Left lobe of liver (tissue), 2 donors: ENCODE measurements at places on chromosomes 4 and X.

- DNase-seq: no peak
Observed at GRCh38 chrX:68872171-68872570, 43.4 kb downstream of the EFNB1 start.

DNA sequence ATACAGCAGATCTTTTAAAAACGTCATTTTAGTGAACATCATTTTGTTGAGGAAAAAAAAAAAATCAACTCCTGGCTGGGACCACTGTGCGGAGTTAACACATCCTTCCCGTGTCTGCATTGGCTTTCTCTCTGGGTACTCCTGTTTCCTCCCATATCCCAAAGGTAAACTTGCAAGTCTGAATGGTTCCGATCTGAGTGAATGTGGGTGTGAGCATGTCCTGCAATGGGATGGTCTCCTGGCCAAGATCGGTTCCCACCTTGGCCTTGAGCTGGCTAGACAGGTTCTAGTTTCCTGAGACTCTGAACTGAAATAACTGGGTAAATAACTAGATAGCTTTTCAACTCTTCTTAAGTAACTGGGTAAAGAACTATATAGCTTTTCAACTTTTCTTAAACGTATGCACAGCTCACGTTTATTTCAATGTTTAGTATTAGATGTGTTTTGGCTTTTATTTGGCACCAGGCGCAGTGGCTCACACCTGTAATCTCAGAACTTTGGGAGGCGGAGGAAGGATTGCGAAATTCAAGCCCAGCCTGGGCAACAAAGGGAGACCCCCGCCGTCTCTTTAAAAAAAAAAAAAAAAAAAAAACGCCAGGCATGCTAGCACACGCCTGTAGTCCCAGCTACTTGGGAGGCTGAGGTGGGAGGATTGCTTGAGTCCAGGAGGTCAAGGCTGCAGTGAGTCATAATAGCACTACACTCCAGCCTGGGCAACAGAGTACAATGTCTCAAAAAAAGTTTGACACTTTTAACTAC lies 14.0 kb downstream of the RBMX start:
- DNase-seq: no peak

DNA sequence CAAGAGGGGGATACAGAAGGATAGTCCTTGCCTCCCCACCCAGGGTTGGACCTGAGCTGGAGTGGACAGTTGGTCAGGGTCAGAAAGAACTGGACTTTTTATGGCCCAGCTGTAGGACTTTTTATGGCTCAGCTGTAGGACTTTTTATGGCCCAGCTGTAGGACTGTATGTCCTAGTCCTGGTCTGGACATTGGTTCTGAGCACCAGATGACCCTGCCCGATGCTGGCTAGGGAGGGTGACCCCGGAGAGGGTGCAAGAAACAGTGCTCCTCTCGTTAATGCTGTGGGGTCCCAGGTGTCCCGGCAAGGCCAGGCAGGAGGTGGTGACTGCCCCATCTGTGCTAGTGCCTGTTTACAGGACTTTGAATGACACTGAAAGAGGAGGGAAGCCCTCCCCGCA lies 2.0 kb upstream of the LETM1 start:
- DNase-seq: no peak

DNA sequence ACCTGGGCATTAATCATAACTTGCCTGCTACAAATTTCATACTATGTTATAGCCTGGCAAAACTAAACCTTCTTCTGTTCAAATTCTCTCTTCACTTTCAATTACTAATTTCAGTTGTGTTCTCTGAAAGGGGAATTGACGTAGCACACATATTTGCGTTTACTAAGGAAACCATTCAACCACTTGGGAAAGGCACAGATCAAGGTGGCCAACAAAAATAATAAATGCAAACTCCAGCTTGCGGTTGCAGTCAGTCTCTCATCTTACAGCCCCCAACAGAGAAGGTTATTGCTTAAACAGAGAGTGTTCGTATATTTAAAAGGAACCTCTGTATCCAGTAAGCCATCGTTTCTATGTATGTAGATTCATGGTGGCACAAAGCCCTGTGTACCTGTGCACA lies 4.0 kb downstream of the SRPX start:
- DNase-seq: no peak

DNA sequence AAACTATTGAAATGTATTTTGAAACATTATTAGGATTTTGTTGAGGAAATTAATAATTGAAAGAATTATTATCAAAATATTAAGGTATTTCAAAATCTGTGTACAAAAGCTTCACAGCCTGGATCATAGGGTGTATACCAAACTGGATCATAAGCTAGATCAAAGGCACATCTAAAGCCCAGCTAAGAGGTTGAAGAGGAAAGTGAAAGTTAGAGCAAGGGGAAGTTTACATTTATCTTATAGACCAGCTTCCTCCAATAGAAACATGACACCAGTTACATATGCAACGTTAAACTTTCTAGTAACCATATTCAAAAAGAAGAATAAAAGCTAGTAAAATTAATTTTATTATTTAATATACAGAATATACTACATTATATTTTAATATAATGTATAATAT lies 227.2 kb upstream of the BMP3 start:
- DNase-seq: no peak

GRCh38 chr4:146311238-146311970 lies 97.1 kb downstream of the REELD1 start:
- no peak for DNase-seq

DNA sequence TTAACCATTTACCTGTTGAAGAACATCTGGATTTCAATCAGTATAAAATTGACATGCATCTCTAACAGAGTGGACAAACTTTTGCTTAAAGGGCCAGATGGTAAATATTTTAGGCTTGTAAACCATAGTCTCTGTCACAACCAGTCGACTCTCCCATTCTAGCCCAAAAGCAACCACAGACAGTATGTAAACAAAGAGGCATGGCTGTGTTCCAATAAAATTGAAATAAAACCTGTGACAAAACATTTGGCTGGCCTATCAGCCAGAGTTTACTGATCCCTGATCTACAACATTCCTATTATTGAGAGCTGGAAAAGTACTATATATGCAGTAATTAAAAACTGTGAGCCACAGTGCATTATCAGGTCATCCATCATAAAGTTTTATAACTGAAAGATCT lies 3.2 kb downstream of the CENPC start:
- no peak for DNase-seq

DNA sequence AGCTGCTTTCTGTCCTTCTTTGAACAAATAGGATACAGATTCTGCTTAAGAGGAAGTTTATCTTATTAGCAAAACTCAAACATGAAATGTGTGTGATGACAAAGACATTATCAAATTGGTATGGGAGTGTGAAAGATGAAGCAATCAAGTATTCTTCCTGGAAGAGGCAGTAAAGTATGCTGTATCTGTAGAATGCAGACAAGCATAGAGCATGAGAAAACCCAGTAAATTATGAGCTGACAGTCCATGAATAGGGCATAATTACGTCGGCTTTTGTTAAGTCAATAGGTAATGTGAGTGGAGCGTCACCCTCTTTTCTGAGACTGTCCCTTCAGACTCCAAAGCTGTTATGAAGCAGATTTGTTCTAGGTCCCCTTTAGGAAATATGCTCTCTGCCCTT lies 458.6 kb upstream of the NWD2 start:
- DNase-seq: no peak

GRCh38 chr4:53371049-53371448 lies 5.2 kb upstream of the SCFD2 start:
- no peak for DNase-seq

GRCh38 chr4:91113130-91113706 lies 986.0 kb downstream of the CCSER1 start:
- DNase-seq: no peak

DNA sequence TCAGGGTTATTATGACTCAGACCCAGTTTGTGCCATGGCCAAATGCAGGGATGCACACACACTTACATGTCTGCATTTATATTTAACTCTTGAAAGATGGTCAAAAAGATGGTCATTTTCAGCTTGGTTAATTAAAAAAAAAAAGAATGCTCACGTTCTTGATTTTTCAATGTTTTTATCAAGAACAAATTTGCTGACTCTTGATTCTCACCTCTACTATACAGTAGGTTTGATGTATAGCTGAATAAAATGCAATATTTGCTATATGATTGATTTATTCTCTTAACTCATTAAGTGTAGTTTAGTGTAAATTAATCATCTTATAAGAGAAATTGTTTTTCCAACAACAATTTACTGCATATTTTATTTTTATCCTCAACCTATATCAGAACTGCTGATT lies 160.4 kb downstream of the SLIT2 start:
- DNase-seq: no peak

DNA sequence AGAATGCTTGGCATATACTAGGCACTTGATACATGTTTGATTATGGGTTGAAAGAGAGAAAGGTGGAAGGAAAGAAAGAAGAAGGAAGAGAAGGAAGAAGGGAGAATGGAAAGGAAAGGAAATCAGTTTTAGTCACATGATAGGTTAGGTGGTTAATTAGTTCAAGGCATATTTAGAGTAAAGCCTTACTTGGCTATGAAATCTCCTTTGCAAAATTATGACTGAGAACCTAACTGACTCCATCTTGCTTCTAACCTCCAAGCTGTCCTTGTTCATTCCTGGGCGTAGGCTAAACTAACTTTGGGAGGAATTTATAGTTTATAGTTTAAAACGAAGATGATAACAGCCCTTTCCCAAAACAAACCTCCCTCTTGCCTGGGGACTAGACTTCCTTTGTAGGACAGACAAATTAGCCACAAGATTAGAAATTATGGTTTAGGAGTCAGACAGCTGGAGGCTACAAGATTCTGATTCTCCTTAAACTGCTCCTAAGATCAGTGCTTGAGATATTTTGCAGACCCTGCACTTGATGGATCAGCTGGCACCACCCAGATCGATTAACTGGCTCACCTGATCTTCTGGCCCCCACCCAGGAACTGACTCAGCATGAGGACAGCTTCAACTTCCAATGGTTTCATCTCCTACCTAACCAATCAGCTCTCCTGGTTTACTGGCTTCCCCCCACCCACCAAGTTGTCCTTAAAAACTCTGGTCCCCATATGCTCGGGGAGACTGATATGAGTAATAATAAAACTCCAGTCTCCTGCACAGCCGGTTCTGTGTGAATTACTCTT lies 55.0 kb downstream of the TXK start:
- DNase-seq: no peak

GRCh38 chrX:10044021-10044420 lies 76.9 kb downstream of the CLDN34 start:
- no peak for DNase-seq

- no peak for DNase-seq
Observed at GRCh38 chrX:118904664-118905063, 69.8 kb upstream of the LONRF3 start.
